Type B pancreatic cell (in vitro differentiated cells): ENCODE measurements at places on chromosomes 3 and 15.
A peak's percentile ranks its signal among the peaks of the same experiment; 100 is the strongest.

- H3K4me1 ChIP-seq, result peaks cover 27% of the 10 kb centered on the region
- no peak overlapping the region for H3K4me3 ChIP-seq
- no peak for DNase-seq
- no peaks in the 10 kb centered on the region for H3K27me3 ChIP-seq
- peak overlapping the region; percentile 63 for H3K27ac ChIP-seq
Measured at GRCh38 chr3:9339761-9340471, 22.9 kb upstream of the THUMPD3 start.

GRCh38 chr3:81723732-81724313 is 37.6 kb downstream of the GBE1 start:
- DNase-seq, result no peak
- no peak overlapping the region for H3K4me3 ChIP-seq
- H3K36me3 ChIP-seq, result no peaks in the 10 kb centered on the region
- peak overlapping the region; percentile 29 for H3K27ac ChIP-seq

GRCh38 chr15:30924353-30924752 is 20.6 kb downstream of the FAN1 start:
- H3K4me3 ChIP-seq, result no peak overlapping the region
- DNase-seq, result no peak
- H3K27ac ChIP-seq, result no peak overlapping the region

- no peaks in the 10 kb centered on the region for H3K36me3 ChIP-seq
- no peak overlapping the region for H3K4me3 ChIP-seq
- no peak overlapping the region for H3K27ac ChIP-seq
- peaks cover 8% of the 10 kb centered on the region for H3K4me1 ChIP-seq
Measured at GRCh38 chr3:30496066-30496966, 110.1 kb upstream of the TGFBR2 start.

- peaks cover 20% of the 10 kb centered on the region for H3K4me1 ChIP-seq
- H3K27me3 ChIP-seq, result peaks cover 45% of the 10 kb centered on the region
- no peaks in the 10 kb centered on the region for H3K36me3 ChIP-seq
Measured at GRCh38 chr3:115627180-115628074, 4.1 kb downstream of the GAP43 start.

GRCh38 chr15:81334768-81335435 is 11.0 kb upstream of the STARD5 start:
- H3K27ac ChIP-seq, result no peak overlapping the region
- peaks cover 5% of the 10 kb centered on the region for H3K27me3 ChIP-seq
- no peaks in the 10 kb centered on the region for H3K36me3 ChIP-seq
- H3K4me3 ChIP-seq, result no peak overlapping the region

- no peak overlapping the region for H3K4me3 ChIP-seq
- H3K4me1 ChIP-seq, result peaks cover under 1% of the 10 kb centered on the region
- H3K27me3 ChIP-seq, result no peaks in the 10 kb centered on the region
- H3K27ac ChIP-seq, result no peak overlapping the region
- no peaks in the 10 kb centered on the region for H3K36me3 ChIP-seq
Measured at GRCh38 chr15:33226559-33227181, 32.2 kb upstream of the FMN1 start.

DNA sequence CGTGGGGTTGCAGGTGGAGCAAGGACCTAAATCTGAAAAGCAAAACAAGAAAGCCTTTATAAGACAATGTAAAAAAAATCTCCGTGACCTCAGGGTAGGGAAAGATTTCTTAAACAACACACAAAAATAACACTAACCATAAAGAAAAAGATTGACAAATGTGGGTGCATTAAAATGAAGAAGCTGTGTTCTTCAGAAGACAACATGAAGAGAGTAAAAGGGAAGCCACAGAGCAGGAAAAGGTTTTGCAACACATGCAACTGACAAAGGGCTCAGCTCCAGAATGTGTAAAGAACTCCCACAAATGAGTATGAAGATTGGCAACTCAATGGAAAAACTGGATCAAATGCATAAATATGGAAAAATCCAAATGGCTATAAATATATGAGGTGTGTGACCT is 74.2 kb downstream of the MAGEF1 start:
- H3K27me3 ChIP-seq, result no peaks in the 10 kb centered on the region
- no peaks in the 10 kb centered on the region for H3K36me3 ChIP-seq
- H3K4me3 ChIP-seq, result no peak overlapping the region
- DNase-seq, result no peak
- H3K4me1 ChIP-seq, result peaks cover 41% of the 10 kb centered on the region
- H3K27ac ChIP-seq, result no peak overlapping the region

DNA sequence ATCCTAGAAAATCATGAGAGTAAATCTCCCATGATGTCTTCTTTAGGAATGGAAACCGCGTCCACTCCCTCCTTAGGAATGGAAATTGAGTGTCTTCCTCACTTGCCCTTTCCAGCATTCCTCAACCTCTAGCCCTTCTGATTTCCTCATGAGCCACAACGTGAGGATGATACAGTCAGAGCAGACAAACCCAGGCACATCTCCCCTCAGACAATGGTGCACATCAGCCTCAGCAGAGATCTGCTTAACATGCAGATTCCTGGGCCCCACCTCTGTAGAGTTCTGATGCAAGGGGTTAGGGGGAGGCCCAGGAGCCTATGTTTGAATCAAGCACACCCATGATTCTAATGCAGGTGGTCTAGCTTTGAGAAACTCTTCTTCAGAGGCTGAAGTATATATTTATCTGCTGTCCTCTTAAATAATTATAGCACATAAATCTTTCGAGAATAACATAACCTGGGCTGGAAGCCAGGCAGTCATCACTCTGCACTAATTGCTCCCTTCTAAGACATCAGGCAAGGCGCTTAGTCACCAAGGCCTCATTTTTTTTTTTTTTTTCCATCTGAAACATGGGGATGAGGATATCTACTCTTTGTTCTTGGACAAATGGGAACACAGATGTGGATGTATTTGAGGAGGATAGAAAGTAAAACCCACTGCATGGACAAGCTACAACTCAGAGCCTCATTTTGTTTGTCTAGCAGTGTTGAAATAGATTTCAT is 81.7 kb downstream of the PRICKLE2 start:
- peaks cover 39% of the 10 kb centered on the region for H3K36me3 ChIP-seq
- H3K4me3 ChIP-seq, result peak overlapping the region; percentile 7
- peaks cover 11% of the 10 kb centered on the region for H3K4me1 ChIP-seq
- H3K27ac ChIP-seq, result peak overlapping the region; percentile 84

DNA sequence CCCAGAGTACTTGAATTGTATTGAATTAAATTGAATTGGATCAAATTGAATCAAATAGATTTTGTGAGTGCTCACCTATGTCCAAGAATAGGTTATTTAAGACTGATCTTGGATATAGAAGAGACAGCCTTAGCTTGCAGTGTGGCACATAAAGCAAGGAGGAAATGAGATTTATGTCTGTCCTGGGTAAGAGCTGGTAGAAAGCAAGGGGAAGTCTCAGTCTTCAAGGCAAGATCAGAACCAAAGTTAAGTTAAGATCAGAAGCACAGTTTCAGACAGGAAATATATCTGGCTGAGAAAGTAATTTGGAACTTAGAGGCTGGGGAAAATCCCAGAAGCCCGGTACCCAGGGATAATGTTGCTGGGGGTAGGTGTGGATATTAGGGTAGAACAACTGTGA is 244.4 kb upstream of the ARPP21 start:
- no peak overlapping the region for H3K27ac ChIP-seq
- DNase-seq, result no peak
- no peaks in the 10 kb centered on the region for H3K36me3 ChIP-seq

DNA sequence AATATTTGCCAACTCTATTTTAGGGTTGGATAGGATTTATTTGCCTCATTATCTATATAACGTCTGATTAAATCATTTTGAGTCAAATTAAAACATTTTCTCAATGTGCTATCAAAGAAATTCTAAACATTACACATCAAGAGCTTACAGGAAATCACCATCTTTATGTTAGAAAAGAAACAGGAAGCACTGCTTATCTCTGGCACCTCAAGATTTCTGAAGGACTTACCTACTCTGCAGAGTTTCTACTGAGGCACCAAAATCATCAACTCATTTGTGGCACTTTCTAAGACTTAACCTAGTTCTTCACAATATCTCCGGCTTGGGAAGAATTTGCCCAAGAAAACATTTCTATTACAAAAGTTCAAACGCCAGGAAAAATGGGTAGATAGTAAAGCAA is 181.3 kb upstream of the EOMES start:
- H3K27me3 ChIP-seq, result no peaks in the 10 kb centered on the region
- no peak for DNase-seq
- no peak overlapping the region for H3K4me3 ChIP-seq
- H3K27ac ChIP-seq, result no peak overlapping the region
- H3K4me1 ChIP-seq, result no peaks in the 10 kb centered on the region
- no peaks in the 10 kb centered on the region for H3K36me3 ChIP-seq

GRCh38 chr3:30764281-30764680 is 130.2 kb downstream of the GADL1 start:
- H3K27me3 ChIP-seq, result peaks cover 3% of the 10 kb centered on the region
- H3K27ac ChIP-seq, result no peak overlapping the region
- DNase-seq, result no peak
- no peaks in the 10 kb centered on the region for H3K36me3 ChIP-seq
- no peak overlapping the region for H3K4me3 ChIP-seq

- no peaks in the 10 kb centered on the region for H3K27me3 ChIP-seq
- peaks cover 54% of the 10 kb centered on the region for H3K4me1 ChIP-seq
- DNase-seq, result no peak
- H3K27ac ChIP-seq, result peak overlapping the region; percentile 96
Measured at GRCh38 chr3:23811919-23812318, 6.2 kb downstream of the UBE2E1 start.

- no peak for DNase-seq
- H3K4me3 ChIP-seq, result peak overlapping the region; percentile 16
- peaks cover 3% of the 10 kb centered on the region for H3K4me1 ChIP-seq
- no peak overlapping the region for H3K27ac ChIP-seq
- H3K36me3 ChIP-seq, result peaks cover 12% of the 10 kb centered on the region
- no peaks in the 10 kb centered on the region for H3K27me3 ChIP-seq
Measured at GRCh38 chr3:122387709-122388108, 3.7 kb downstream of the FAM162A start.
